NCI-H460 (cell line): ENCODE measurements at places on chromosomes 6 and 20. TPM values are rescaled to one million over a fixed set of nuclear protein-coding genes. Genes with fewer than 3 reads are reported as not detected.
A peak's percentile ranks its signal among the peaks of the same experiment; 100 is the strongest.

DNA sequence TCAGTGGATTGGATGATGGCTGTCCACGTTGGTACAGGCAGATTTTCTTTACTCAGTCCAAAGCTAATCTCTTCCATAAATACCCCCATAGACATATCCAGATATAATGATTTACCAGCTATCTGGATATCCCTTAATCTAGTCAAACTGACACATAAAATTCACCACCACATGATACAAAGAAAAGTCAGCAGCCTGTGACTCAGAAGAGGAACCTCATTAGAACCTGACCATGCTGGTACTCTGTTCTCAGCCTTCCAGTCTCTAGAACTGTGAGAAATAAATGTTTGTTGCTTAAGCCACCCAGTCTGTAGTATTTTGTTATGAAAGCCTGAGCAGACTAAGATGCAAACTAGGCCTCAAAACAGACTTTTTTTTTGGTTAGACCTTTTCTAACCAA lies 431.3 kb upstream of the RNF217 start:
- DNase-seq: no peak

DNA sequence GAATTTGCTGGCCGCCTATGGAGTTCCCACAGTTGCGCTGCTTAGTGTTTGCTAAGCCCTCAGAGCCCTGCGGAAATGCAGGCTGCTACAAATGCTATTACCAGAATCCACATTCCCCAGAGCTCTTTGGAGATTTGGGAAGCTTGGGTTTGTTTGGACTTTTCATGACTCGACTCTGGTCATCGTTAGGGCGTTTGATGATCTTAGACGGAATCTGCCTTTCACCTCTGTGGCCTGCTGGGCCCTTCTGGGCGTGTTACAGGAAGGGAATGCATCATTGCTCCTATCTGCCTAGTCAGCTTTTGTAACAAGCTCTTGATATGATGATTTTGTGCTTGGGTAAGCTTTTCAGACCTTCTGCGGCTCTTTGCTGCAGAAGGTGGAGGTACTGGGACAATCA lies 50.8 kb downstream of the EYA2 start:
- DNase-seq: no peak

- no peak for DNase-seq
Observed at GRCh38 chr20:3309226-3309625, 70.2 kb upstream of the SLC4A11 start.

DNA sequence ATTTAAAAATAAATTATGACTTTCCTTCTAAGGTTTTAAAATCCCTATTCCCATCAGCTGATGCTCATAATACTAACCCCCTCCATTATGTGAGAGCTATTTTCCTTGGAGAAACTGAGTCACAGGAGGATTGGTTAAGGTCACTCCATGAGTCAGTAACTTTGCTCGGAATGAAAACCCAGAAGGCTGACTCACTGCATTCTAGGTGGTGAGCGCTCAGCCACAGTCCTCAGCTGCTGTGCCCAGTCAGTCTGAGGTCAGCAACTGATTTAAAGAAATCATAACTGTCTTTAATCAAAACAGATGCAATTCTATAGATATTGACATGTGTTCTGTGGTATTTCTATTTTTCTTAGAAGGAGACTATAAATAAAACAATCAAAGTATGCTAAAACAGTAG lies 359.2 kb downstream of the GJA1 start:
- peak; percentile 16 for DNase-seq

DNA sequence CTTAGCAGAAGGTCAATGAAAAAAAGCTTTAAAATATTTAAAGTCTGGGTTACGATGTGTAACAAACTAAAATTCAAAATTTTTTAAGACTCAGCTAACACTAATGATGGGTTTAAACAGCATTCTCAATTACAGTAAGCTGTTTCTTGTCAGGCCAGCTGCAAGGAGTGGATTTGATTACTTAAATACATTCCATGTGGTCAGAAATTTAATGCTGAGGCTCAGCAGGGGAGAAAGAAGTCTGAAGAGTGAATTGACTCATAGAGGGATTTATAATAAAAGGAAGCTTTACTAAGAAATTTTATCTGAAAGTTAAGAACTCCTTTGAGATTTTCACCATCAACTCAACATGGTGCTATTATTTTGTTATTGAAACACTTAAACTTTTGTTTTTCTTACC lies 398.6 kb downstream of the KHDRBS2 start:
- DNase-seq: no peak

GRCh38 chr6:47681201-47681990 lies 17.0 kb upstream of the ADGRF4 start:
- no peak for DNase-seq

GRCh38 chr6:56400273-56400672 lies 152.9 kb upstream of the COL21A1 start:
- DNase-seq: no peak

- no peak for DNase-seq
Observed at GRCh38 chr6:107080036-107080435, 35.3 kb downstream of the BEND3 start.

DNA sequence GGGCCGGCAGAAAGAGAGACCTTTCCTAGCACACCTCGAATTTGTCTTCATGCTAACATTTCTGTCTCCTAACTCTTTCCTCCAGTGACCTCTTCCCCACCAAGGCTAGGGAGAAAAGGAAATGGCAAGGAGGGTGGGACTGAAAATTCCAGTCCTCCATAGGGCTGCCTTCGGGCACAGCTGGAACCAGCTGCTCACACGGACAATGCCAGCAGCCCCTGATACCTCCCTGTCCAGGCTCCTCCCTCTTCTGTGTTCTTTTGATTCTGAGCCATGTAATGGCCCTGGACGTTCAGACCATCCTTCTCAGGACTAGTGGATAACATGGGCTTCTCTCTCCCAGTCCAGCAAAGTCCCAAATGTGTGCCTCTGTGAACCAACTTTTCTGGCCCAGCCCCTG lies 29.1 kb upstream of the PHACTR3 start:
- DNase-seq: no peak

DNA sequence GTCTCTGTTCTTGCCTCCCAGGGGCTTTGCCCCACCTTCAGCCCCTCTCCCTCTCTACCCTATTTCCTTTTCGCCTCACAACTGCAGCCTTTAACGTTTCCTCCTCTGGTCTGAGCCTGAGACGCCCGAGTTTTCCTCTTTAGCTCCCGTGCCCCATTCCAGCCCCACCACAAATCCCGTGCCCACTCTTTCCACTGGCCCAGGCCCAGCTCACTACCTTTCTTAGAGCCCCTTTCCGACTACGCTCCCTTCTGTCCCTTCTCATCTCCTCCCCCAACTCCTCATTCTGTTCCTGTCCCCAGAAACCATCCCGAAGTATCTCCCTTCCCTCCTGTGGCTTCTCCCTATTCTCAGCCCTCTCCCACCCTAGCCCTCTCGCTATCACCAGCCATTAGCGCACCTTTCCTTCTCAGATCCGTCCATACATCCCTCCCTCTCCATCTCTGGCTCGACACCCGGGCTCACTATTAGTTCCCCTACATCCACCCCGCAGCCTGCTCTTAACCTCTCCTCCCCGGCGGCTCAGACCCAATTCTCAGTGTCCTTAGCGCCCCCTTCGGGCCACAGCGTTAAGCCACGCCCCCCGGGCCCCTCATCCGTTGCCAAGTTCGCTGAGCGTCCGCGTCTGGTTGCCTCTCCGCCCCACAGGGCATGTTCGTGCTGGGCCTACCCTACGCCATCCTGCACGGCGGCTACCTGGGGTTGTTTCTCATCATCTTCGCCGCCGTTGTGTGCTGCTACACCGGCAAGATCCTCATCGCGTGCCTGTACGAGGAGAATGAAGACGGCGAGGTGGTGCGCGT lies 2.7 kb downstream of the SLC32A1 start:
- DNase-seq: no peak

DNA sequence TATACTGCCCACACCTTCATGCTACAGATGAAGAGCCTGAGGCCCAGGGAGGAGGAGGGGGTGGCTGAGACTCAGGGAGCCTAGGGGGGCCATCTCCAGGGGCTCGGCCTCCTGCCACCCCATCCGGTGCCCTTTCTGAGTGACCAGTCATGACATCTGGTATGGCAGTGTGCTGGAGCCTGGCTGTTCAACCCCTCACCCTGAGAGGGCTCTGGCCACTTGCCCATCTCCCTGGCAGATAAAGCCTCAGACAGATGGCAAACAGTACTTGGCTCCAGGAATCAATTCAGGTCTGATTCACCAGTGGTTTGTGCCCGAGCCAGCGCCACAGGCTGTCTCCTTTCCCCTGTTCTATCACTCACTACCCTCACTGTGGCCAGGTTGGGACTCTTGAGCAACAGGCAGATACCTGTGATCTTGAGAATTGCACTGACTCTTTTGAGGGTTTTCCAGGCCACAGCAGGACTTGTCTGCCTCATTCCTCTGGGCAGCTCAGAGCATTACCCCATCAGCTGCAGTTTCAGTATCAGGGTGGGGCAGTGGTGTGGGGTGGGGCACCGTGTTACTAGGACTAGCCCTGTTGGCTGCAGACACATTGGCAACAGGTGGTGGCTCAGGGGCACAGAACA lies 22.8 kb downstream of the SRSF3 start:
- no peak for DNase-seq

- DNase-seq: no peak
Observed at GRCh38 chr6:135329851-135330803, 149.0 kb downstream of the MYB start.

- peak; percentile 78 for DNase-seq
Observed at GRCh38 chr6:105484238-105485161, 81.6 kb upstream of the PREP start.

GRCh38 chr6:25112322-25112773 lies 166.8 kb upstream of the CARMIL1 start:
- DNase-seq: no peak

DNA sequence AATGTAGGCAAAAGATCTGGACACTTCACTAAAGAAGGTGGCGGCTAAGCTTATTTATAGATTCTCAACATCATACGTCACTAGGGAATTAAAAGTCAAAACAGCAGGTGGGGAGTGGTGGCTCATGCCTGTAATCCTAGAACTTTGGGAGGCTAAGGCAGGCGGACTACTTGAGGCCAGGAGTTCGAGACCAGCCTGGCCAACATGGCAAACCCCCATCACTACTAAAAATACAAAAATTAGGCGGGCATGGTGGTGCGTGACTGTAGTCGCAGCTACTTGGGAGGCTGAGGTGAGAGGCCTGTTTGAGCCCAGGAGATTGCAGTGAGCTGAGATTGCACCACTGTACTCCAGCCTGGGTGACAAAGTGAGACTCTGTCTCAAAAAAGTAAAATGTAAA lies 74.6 kb downstream of the GPX5 start:
- no peak for DNase-seq

- no peak for DNase-seq
Observed at GRCh38 chr6:108074057-108074358, 533 bp downstream of the OSTM1 start.

- DNase-seq: no peak
Observed at GRCh38 chr20:57391439-57392301, 474 bp downstream of the RBM38 start.

DNA sequence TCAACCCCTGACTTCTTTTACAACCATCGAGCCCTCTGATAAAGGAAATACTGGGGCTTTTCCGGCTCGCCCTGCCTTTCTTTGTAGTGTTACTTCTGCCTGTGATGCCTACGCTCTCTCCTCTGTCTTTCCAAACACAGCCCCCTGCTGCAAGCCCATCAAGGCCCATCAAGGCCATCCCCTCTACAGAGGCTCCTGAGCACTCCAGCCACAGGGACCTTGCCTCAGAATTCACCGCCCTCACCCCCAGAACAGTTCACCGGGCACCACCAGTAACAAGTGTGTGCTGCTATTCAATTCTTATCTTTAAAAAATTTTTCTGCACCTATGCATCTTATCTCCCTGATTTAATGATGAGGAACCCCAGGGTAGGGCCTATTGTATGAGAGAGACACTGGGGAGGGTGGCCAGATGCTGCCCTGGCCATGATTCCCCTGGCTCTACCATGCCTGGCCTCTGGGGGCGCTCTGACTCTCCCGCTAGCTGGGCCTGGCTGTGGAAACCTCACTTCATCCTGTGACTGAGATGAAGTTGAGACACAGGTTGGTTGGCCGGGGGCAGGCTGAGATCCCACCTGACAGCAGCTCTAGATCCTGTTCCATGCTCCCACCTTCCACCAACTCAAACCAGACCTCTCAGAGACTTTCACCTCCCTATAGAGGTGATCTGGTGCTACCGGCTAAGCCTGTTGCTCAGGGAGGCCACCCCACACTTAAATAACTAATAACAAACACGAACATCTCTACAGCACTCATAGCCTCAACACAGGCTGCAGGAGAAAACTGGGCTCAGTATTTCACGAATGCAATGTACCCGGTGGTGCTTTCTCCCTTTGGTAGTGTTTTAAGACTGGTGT lies 19.2 kb upstream of the GLP1R start:
- peak; percentile 19 for DNase-seq

DNA sequence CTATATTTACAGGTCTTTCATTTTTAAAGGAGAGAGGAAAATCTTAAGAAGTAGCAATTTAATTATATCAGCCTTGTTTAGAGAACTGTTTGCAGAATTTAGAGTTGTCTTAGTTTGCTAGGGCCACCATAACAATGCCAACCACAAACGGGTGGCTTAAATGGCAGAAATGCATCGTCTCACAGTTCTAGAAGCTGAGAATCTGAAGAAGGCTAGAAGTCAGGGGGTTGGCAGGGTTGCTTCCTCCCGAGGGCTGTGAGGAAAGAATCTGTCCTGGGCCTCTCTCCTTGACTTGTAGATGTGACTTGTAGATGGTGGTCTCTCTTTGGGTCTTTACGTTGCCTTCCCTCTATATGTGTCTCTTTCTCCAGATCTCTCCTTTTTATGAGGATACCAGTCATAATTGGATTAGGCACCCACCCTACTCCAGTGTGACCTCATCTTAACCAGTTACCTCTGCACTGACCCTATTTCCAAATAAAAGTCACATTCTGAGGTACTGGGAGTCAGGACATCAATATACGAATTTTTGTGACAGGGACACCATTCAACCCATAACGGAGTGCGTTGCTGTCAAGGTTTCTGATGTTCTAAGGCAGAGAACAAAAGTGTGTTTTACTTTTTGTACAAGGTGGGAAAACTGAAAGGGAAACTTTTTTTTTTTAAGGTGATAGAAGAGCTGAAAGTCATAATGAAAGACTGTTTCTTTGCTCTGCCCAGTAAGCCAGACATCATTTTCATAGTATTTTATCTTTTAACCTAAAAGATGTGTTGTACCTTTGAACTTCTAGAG lies 84.4 kb downstream of the SAMD3 start:
- DNase-seq: no peak

- DNase-seq: no peak
Observed at GRCh38 chr20:54654450-54654849, 179.1 kb downstream of the DOK5 start.

The IMPG1 gene
- not detected in 2 replicates for total RNA-seq

The WFDC5 gene
- not detected in 2 replicates for total RNA-seq

The WFDC2 gene
- not detected in 2 replicates for total RNA-seq

The EYA4 gene
- 25.4 and 26.0 TPM in 2 replicates for total RNA-seq

The MICA gene
- 13.7 and 15.2 TPM in 2 replicates for total RNA-seq

The POU5F1 gene
- total RNA-seq: not detected in 2 replicates

The IL17F gene
- total RNA-seq: not detected in 2 replicates

The IFNGR1 gene
- total RNA-seq: 25.5 and 29.4 TPM in 2 replicates

The PNPLA1 gene
- total RNA-seq: not detected in 2 replicates

The GSTA2 gene
- total RNA-seq: not detected in 2 replicates

The TSHZ2 gene
- total RNA-seq: not detected in 2 replicates

The ORC3 gene
- total RNA-seq: 21.4 and 25.5 TPM in 2 replicates
